ENCODE measurements at places on chromosomes 6 and 20.

DNA sequence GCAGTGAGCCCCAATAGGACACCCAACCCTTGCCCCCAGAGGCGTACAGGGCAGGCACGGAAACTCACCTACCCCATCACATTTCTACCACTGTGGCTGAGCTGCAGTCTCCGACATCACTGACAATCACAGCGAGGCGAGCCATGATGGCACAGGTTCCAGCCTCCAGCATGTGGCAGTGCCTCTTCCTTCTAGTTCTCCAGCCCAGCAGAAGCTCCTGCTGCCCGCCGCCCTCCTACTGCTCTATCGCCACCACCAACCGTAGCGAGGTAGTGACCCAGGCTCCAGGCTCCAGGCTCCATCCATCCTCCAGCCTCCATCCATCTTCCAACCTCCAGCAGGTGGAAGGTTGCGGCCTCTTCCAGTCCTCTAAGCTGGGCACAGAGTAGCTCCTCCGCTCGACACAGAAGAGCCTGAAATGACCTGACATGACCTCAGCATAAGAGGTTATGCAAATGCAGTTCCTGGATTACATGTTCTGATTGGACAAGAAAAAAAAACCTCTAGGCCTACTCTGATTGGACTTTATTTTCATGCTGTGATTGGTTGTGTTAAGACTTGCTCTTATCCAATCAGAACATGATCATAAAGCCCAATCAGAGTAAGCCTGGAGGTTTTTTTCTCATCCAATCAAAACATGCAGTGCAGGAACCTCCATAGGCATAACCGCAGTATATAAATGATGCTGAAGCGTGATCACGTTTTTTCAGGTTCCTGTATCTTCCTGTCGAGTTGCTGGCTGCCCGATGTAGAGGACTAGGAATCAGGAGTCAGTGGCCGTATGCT is 438.9 kb upstream of the ZNF337 start:
- no peak for DNase-seq

- DNase-seq = no peak
Observed at GRCh38 chr6:119173249-119174084, 95.0 kb upstream of the FAM184A start.

DNA sequence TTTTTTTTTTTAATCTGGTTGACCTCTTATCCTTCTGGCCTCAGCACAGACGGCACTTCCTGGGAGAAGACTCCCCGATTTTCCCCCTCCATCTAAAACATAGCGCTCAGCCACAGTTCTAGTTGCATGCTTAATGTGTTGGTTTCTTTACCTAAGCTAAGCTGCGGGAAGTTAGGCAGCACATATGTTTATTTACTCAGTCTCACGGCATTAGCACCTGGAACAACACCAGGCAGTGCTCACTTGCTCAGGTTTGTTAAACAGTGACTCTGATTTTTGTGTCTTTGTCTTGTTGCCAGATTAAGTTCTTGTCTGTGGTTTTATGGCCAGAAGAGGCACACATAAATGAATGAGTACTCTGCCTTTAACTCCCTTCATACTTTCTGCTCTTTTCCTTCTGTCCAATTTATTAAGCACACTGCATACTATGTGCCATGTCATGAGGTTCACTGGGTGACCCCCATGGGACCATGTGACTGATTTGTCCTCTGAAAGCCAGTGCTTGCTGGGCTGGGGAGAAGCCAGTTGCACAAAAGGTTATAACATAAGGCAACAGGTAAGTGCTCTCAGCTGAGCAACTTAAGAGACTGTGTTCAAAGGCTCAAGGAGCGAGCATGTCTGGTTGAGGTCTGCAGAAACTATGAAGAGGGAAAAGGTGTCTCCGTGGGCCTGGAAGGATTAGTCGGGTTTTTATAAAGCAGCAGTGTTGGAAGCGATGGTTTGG is 93.6 kb downstream of the RPP40 start:
- no peak for DNase-seq

GRCh38 chr20:3165473-3166337 is 6.0 kb upstream of the FASTKD5 start:
- DNase-seq = no peak
